ENCODE measurements at places on chromosomes 12 and 14. TPM values are rescaled to one million over a fixed set of nuclear protein-coding genes. Genes with fewer than 3 reads are reported as not detected.

The SLCO1B1 gene
- total RNA-seq, result not detected

The TAS2R20 gene
- 4.3 TPM for total RNA-seq

The C12orf50 gene
- total RNA-seq, result not detected

The IFT43 gene
- 22.9 TPM for total RNA-seq

The HHIPL1 gene
- total RNA-seq, result 1.8 TPM

The IFNG-AS1 gene
- not detected for total RNA-seq

The DRAM1 gene
- total RNA-seq, result 10.0 TPM

The RPL10L gene
- not detected for total RNA-seq

The C12orf42 gene
- total RNA-seq, result not detected

The AMHR2 gene
- not detected for total RNA-seq

The TMEM253 gene
- total RNA-seq, result not detected

The NKX2-1 gene
- not detected for total RNA-seq

The DNM1L gene
- total RNA-seq, result 87.4 TPM

The LARP4 gene
- total RNA-seq, result 29.8 TPM

The SYNE3 gene
- 58.1 TPM for total RNA-seq

The ABHD4 gene
- 12.1 TPM for total RNA-seq

The MIP gene
- not detected for total RNA-seq

Measured in subcutaneous preadipocyte (primary cell).